Trophoblast cell (in vitro differentiated cells and primary cell): ENCODE measurements at places on chromosomes 2 and 18.

DNA sequence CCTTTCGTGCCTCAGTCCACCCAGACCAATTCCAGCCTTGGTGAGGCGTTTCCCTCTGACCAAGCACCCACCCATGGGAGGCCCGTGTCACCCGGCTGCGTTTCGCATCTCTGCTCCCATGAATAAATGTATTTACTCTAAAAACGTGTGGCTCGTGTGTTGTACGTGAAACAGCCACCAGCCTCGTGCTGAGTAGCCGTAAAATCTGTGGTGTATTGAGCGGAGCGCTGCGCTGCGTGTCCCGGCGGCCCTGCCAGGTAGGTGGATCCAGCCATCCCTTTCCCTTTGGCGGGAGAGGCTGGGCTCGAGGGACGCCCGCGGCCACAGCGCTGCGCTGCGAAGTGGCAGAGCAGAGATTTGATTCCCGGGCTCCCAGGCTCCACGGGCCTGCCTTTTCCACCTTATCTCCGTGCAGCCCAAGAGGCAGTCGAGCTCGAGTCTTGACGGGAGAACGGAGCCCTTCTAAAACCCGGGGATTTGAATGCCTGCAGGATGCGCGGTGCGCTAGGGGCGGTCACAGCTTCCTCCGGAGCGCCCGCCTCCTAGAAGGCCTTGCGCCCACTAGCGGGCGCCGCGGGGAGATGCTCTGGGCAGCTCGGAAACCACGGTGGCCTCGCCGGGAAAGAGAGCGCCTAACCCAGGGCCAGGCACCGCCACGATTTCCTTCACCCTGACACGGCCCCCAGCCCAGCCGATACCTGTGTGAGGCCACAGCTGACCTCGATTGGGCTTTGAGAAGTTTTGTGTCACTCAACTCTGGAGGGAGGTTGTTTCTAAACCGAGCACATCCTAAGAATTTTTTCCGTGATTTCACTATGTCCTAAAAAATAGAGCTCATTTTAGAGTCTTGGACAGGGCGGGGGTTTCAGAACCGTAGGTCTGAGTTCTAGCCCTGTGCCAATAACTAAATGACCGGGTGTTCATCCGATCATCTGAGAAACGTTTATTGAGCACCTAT is 3.9 kb upstream of the PSMD1 start:
- peak; percentile 95 for DNase-seq

- no peak for DNase-seq
Measured at GRCh38 chr18:37422596-37422995, 143.0 kb downstream of the CELF4 start.

GRCh38 chr2:66021296-66021695 is 413.6 kb upstream of the MEIS1 start:
- DNase-seq = peak; percentile 70

GRCh38 chr2:202091476-202091875 is 18.4 kb downstream of the KIAA2012 start:
- DNase-seq = no peak

GRCh38 chr2:190583507-190584337 is 49.2 kb upstream of the NEMP2 start:
- no peak for DNase-seq

DNA sequence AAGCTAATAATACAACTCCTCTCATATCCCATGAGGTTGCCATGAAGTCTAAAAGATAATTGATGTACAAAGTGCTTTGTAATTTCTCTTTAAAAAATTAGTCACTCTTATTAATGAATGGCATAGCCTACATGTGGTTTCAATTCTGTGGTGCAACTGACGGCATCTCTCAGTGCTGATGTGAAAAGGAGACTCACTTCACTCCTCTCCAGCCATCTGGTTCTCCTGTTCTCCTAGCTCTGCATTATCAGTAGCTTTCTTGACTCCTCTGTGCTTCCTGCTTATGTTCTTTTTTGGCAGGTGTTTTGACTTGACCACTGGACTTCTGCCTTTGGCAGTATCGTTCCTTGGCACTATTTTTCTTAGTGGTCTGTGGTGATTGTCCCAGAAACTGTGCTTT is 134.9 kb upstream of the ZFP36L2 start:
- DNase-seq = no peak

DNA sequence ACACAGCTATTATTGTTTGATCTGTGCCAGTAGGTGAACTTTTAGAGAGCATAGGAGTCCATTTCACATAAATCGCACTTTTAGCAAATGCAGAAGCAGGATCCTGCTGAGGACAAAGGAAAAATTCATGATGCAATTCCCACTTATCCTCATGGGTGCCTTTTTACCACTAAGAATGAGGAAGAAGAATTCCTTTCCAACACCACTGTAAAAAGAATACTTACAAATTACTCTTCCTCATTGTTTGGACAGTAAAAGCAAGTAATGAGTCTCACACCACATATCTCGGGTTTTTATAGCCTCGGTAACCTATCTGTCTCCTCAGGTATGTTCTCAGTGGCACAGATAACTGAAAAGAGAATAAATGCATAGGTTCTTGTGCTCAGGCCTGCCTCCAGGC is 238.5 kb downstream of the MTX2 start:
- no peak for DNase-seq

GRCh38 chr2:226756131-226756530 is 43.5 kb downstream of the IRS1 start:
- DNase-seq = peak; percentile 43

DNA sequence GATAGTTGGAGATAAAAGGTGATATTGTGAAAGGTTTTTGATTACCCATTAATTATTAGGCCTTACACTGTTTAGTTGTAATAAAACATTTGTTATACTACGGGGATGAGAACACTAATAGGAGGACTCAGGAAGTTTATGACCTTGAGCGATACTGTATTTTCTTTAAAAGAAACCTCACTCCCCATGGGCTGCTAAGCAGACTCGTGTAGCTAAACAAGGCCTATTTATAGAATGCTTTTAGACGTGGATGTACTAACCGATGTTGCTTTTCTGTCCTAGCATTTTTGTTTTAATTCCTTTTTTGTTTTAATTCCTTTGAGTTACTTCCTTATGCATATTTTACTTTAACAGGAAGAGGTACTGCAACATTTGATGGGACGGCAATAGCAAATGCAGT is 22.9 kb downstream of the MSH6 start:
- DNase-seq = no peak

- no peak for DNase-seq
Measured at GRCh38 chr2:186853951-186854350, 5.0 kb upstream of the ZSWIM2 start.

DNA sequence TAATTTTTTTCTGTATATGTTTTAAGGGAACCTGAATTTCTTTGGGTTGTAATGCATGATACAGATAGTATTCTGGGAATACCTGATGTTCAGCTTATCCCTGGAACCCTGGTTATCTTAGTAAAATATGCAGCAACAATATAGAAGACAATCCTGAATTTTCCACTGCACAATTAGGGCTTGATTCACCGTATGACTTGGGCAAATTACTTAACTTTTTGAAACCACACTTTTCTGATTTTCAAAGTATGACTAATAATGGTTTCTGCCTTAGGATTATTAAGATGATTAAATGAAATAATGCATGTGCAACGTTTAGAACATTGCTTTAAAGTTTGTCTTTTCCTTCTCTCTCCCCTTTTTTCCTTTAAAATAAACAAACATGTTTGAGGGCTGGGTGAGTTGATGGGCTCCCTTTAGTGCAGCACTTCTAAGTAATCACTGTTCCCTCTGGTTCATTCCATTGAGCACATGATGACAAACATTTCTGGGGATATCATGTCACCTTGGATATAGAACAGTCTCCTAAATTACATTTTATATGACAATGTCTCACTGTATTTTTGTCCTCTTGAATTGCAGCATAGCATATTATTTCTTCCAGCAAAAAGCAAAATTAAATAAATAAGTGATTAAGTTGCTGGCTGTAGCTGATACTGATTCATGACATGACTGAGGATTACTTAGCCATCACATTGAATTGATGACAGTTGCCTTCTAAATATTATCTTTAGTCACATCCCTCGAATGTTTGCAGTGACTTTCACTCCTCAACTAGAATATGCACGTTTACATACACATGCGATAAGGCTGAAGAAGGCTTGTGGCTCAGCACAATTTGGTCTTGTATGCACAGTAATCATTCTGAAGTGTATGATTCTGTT is 254.5 kb downstream of the NEDD4L start:
- DNase-seq = no peak

DNA sequence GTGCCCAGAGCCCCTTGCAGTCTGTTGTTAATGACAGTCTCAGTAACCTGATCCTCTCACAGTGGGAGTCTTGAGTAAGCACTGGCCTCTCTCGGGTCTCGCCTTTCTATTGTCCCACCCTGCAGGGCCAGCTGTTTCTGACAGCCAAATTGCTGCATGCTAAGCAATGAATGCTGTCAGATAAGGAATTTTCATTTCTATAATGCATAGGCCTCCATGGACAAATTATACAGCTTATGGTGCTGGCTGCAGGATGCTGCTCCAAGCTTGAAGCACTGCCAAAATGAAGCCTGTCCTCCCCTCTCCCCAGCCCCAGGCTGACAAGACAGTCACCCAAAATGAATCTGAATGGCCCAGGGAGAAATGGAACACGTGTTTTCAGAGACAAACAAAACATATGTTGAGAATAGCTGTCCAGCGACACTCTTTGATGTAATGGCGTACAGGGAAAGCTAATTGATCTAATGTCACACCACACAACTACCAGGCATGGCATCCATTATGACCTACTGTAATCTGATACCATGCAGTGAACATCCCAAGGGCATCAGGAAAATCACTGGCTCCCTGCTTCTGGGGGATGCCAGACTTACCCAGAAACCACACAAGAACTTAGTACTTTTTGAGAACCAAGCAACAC is 36.8 kb downstream of the ACVR1 start:
- DNase-seq = no peak

GRCh38 chr2:239692362-239692851 is 291.6 kb upstream of the HDAC4 start:
- no peak for DNase-seq

DNA sequence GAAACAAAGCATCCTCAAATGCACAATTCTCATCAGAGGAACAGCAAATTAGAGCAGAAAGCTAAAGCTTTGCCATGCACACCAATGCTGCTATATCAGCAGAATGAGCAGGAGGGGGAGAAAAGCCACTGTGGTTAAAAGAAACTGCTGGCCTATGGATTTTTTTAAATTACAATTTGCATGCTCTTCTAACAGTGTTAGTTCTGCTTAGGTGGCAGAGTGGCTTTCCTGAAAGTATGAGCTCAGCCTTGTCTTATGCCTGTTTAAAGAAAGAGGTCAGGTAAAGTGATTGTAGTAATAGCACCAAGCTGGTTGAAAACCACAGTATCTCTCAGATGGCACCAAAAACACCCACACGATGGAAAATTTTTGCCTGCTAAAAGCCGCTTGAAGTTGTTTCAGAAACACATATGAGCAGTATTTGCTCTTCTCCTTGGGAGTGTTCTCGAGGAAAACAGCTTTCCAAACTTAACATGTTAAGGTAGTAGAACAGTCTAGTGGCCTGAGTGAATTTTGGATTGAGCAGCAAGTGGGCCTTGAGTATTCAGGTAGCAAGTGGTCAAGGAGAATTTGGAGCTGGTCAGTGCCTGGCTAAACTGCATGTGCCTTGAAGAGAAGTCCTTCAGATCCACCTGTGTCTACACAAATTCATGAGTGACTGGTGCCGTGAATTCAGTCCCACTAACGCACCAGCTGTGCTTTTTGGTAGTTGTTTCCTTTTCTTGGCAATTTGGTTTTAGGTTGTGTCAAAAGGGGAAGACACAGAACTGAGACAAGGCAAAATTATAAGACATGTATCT is 19.6 kb upstream of the NDUFV2 start:
- DNase-seq = no peak

DNA sequence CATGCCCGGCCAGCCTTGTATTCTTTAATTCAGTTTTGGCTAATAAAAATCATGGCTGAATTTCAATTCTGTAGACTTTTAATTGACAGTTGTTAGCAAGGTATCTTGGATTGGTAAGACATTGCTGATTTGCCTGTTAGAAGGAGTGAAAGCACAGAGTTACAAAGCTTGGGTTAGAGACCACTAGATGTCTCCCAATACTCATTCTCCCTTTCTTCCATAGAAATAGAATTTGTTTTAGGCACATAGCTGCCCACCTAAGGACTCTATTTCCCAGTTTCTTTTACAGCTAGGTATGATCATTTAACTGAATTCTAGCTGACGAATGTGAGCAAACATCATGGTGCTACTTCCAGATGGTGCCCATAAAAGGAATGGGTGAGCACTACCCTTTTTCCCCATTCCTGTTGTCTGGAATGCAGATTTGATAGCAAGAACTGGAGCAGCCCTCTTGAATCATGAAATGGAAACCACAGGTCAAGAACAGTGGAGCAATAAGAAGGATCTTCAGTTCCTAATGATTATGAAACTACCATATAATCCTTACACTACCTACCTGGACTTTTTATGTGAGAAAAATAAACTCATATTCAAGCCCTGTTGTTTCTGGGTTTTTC is 17.5 kb downstream of the PECR start:
- DNase-seq = peak; percentile 28

- no peak for DNase-seq
Measured at GRCh38 chr18:76824754-76825153, 2.4 kb downstream of the ZNF236 start.

DNA sequence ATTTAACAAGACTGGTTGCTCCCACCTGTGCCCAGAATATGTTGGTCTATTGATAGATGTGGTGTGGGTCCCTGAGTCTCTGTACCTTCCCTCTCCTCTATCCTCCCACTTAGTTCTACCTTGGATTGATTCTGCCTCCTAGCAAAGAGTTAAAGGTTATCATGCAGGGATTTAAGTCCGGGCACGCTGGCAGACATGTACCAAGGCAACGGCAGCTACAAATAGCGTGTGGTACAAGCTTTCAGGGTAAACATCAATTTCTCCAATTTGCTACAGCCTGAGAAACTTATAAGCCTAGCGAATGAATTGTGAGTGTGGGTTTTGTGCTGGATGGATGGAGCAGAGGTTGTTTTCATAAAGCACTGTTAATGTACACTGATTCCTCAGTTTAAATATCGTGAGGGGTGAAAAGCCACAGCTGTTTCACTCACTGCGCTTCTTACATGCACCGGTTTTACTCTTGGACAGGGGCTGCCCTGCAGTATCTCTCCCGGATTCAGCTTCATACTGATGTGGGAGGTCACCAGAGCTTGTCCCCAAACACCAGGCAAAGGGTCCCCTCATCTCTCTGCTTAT is 289.8 kb downstream of the ICOS start:
- DNase-seq = no peak

GRCh38 chr2:219452361-219453317 is 18.0 kb downstream of the SPEG start:
- peak; percentile 66 for DNase-seq

DNA sequence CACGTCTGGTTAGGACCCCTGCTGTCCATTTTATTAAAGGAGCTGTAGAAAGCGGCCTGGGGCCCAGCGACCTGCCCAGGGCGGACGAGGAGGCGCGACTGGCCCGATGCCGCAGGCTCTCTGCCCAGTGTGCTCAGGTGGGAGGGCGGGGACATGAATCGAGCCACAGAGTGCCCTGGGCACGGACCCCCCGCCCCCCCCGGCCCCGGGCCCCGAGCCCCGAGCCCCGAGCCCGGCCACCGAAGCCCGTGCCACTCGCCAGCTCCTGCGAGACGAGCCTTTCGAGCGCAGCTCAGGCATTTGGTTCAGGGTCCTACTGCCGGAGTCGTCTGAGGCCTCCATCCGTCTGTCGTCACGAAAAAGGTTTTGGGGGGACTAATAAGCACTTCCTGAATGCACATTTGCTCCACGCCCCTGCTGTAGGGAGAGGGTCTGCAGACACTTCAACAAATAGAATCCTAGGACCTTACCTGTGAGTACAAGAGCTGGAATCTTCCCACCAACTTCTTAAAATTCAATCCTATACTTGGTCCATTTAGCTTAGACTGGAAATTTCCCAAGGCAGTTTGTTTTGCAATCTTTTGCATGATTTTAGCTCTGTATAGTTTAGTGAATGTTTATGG is 602 bp upstream of the ADAM17 start:
- peak; percentile 18 for DNase-seq
